Cerebellar cortex (tissue), 1 donor: ENCODE measurements at places on chromosomes 6 and 20.

DNA sequence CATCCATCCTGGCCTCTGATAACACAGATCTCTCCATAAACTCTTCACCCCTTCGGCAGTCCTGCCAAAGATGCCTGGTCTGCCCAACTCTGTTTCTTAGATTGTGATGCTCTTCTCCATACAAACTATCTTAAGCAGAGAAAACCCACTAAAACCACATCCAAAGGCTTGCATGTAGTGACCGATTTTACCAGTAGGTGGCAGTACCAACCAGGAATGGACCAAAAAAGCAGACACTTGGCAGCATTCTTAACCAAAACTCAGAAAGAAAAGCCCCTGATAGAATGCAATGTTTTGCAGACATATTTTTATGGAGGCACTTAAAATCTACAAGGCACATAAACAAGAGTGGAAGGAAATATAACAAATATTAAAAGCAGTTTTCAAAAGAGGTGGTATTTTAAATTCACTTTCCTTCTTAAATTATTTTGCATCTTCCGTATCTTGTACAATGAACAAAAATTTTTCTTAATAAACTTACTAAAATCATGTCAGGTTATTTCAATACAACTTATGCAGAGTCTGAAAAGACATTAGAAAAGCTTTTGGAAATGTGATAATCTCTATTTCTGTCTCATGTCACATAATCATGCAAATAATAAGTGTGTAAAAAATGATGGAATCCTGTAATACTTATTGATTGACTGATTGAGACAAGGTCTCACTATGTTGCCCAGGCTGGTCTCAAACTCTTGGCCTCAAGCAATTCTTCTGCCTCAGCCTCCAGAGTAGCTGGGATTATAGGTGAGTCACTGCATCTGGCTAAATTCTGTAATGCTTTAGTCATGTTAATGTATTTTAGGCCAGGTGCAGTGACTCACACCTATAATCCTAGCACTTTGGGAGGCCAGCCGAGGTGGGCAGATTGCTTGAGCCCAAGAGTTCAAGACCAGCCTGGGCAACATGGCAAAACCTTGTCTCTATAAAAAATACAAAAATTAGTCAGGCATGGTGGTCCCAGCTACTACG lies 29.4 kb downstream of the LRP11 start:
- peak; percentile 76 for DNase-seq

GRCh38 chr20:18537651-18538050 lies 29.6 kb upstream of the SMIM26 start:
- no peak for DNase-seq

DNA sequence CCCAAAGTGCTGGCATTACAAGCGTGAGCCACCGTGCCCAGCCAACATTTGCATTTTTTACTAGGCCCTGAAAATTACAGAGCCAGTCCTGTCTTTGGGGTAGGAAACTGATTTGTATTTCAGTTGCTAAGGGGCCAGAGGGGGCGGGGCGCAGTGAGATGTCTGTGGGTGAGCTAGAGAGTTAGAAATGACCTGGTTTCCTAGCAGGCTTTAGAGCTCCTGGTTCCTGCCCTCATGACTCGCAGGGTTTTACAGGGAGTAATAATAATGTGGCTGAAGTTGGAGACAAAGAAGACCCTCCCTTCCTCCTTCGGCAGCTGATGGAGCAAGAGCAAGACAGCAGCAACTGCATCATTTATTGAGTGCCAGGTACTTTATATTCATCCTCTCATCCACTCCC lies 131.5 kb downstream of the TFAP2C start:
- DNase-seq: no peak

GRCh38 chr20:10793766-10794165 lies 120.0 kb upstream of the JAG1 start:
- no peak for DNase-seq

GRCh38 chr6:98041056-98041455 lies 758.0 kb upstream of the MMS22L start:
- no peak for DNase-seq

DNA sequence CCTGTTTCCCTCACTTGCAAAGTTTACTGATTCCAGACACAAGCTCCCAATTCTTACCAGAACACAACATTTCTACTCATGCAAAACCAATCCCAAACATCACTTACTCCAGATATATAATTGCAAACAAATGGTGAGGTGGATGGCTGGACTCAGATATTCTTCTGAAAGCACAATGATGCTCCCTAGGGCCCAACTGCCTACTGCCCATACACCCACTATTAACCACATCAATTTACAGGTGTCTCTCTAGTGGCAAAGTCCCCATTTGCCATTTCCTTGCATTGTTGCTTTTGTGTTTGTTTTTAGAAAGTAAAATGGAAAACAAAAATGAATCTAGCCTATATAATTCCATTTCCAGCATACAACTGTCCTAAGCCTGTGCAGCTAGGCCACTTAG lies 320.9 kb upstream of the PRDM1 start:
- DNase-seq: no peak

DNA sequence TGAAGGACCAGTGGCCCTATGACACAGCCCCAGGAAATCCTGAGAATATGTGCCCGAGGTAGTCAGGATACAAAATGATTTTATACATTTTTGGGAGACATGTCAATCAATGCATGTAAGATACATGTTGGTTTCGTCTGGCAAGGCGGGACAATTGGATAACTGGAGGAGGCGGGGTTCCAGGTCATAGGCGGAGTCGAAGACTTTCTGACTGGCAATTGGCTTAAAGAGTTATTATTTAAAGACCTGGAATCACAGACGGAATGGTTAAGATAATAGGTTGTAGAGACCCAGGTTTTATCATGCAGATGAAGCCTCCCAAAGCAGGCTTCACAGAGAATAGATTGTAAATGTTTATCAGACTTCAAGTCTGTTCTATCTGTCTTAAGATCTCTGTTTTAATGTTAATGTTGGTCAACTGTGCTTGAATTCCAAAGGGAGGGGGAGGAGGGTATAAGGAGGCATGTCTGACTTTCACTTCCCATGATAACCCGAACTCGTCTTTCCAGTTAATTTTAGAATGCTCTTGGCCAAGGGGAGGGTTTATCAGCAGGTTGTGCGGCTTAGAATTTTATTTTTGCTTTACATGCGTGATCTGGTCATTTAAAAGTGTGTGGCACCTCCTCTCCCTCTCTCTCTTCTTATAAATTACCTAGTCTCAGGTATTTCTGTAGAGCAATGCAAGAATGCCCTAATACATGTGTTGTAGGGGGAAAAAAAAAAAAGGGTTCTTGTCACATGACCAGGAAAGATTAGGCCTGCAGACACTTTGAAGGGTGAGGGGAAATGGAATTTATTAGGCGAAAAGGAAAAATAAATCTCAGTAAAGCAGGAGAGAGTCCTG lies 230.7 kb downstream of the NFATC2 start:
- DNase-seq: no peak
